ENCODE measurements at places on chromosomes 11 and 22.

GRCh38 chr11:123406441-123407129 is 23.5 kb upstream of the GRAMD1B start:
- no peak for DNase-seq

- DNase-seq = no peak
Observed at GRCh38 chr11:11370255-11370961, 17.4 kb upstream of the CSNK2A3 start.

DNA sequence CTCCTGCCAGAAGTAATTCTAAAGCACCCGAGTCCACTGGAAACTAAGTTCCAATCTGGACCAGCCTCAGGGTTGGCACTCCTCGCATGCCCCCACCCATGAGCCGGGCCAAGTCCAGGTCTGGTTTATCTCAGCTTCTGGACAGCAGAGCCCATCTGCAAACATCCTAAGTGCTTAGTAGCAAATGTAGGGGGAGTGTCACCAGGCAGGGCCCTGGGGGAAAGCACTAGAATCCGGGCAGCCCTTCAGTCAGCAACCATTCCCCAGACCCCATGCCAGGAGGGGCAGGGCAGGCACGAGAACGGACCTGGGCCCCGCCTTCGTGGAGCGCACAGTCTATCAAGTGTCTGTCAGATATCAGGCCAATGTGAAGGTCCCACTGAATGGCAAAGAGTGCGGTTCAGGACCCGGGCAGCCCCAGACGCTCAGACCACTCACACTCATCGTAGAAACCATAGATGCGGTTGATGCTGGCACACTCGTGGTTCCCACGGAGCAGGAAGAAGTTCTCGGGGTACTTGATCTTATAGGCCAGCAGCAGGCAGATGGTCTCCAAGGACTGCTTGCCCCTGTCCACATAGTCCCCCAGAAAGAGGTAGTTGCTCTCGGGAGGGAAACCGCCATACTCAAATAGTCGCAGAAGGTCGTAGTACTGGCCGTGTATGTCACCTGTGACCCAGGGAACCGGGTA is 1.3 kb downstream of the PPP1CA start:
- DNase-seq = no peak

GRCh38 chr11:103887001-103887658 is 149.3 kb upstream of the DDI1 start:
- no peak for DNase-seq

- DNase-seq = no peak
Observed at GRCh38 chr11:83033371-83033770, 38.3 kb downstream of the RAB30 start.

- DNase-seq = no peak
Observed at GRCh38 chr22:39942439-39943230, 17.6 kb upstream of the TMA7B start.

DNA sequence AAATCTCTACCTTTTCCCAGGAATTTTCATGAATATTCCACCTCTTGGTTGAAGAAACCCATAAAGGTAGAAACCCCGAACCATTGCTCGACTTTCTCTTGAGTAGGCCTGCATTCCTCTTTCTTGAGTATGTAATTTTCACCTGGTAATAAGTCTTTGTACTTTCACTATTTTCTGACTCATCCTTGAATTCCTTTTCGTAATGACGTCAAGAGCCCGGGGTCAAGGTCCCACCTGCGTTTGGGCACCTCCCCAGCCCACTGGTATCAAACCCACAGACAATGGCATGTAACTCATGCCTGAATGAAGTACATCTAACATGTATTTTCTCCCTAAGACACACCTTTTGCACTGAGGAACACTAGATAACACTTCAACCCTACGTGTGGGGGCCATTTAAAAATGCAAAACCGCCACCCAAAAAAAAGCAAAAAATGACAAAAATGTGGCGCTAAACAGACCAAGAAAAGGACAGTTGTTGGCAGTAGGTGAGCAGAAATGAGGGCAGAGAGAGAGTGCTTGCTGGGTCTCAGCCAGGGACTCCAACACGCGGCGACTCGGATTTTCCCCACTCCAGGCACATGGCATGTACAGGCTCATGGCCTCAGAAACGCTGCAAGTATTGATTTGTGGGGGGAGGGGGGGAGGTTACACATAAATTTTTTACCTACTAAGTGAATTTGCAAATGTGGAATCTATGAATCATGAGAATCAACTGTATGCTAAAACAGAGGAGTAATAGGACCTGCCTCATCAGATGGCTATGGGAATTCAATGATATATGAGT is 4.1 kb upstream of the C11orf24 start:
- DNase-seq = no peak

DNA sequence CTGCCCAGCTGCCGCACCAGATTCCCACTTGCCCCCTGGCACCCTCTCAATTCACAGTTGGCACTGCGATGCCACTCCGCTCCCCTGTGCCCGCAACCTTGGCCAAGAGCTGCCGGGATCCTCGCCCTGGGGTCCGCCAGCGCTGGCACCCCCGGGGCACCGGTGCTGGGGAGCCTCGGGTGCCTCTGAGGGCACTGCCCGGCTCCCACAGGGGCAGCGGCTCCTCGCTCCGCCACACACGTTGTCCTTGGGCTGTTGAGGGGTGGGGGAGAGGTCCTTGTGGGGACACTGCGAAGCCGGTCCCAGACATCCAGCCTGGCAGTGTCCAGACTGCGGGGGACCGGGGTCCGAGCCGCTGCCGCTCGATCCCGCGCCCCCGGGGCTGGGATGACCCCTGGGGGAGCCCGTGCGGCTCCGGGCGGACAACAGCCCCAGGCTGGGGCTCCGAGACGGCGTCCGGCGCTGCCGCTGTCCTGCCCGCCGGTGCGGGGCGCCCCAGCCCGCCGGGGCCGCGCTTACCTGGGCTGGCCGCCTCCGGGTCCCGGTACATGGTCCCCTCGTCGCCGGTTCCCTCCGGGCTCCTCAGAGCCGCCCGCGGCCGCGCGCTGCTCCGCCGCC is 496 bp downstream of the SYT7 start:
- no peak for DNase-seq

DNA sequence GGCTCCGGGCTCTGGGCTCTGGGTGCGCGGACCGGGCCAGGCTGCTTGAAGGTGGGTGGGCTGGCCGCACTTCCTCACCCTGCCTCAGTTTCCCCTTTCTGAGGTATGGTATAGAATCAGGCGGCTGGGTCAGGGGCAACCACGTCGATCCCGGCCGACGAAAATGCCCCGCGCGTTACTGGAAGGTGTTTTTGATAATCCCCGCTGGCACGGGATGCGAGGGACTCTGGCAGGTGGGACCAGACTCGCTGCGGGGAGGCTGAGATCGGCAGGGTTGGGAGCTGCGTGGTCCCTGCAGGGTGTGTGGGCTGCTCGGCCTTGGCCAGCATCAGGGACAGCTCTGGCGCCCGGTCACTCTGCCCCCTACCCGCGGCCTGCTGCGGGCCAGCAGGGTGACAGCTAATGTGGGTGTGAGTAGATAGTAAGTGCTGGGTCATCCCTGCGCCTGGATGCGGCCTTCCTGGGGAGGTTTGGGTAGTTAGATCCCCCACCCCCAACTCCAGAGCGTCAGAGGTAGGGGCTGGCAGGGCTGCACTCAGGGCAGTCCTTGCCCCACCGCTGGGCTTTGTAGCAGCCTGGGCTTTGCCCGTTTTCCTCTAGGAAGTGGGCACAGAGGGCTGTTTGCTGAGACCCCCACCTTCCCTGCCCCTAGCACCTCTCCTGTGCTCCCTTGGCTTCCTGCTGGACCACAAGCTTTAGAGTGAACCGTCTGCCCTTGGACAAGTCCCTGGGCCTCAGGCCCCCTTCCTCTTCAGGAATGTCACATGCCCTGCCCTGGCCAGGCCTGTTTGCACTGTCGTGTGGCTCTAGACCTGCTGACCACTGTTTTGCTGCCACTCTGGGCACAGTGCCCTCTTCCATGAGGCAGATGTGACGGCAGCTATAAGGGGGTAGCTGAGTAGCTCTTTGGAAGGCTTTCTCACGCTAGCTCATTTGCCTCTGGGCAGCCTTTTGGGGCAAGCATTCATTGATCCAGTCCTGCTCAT is 579 bp downstream of the TANGO2 start:
- peak; percentile 16 for DNase-seq

- no peak for DNase-seq
Observed at GRCh38 chr11:8584511-8584910, 9.5 kb downstream of the STK33 start.

- no peak for DNase-seq
Observed at GRCh38 chr11:117583063-117583801, 213.8 kb downstream of the DSCAML1 start.

DNA sequence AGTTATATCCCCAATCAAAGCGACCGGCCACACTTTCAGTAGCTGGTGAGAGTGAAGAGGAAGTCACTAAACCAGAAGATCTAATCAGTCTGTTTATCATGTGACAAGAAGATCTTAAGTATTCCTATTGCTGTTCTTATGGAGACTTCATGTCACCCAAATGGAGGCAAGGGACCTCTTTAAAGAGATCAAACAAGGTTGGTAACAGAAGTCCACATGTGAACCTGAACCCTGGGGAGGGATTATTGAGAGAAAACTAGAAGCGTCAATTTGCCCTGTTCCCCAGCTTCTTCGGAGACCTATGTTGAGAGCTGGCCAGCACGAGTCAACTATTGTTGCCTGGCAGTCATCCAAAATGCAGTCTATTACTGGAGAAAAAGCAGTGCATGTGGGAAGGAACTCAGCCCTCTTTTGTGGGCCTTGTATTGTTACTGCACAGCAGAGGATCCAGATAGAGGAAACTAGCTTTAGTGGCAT is 76.9 kb upstream of the CTSC start:
- peak; percentile 63 for DNase-seq
